Epithelial cell of proximal tubule (primary cell): ENCODE measurements at places on chromosomes 3 and 15.

GRCh38 chr15:58145606-58146005 lies 7.4 kb downstream of the AQP9 start:
- no peak for DNase-seq

- no peak for DNase-seq
Observed at GRCh38 chr3:75687323-75687722, 23.2 kb downstream of the FRG2C start.

GRCh38 chr3:119613201-119613600 lies 15.5 kb downstream of the PLA1A start:
- no peak for DNase-seq

GRCh38 chr15:65783872-65784271 lies 8.2 kb downstream of the DENND4A start:
- DNase-seq: no peak

- DNase-seq: no peak
Observed at GRCh38 chr3:71581457-71582035, 2.0 kb downstream of the FOXP1 start.

- DNase-seq: no peak
Observed at GRCh38 chr3:134312873-134313846, 61.1 kb downstream of the AMOTL2 start.

DNA sequence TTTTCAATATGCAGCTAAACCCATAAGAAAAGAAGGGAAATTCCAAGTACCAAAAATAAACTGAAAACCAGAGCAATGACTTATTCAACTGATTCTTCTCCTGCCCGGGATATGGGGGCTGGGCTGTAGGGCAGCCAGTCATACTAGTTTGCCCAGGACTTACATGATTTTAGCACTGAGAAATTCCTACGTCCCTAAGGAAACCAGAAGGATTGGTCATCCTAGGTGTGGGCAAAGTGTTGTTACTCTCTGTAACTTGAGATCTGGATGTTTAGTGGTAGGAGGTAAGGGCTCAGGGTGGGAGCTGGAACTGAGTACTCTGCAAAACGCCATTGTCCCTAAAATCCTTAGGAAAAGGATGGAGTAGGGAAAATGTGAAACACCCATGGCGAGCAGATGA lies 1.2 kb upstream of the DAZL start:
- DNase-seq: no peak

DNA sequence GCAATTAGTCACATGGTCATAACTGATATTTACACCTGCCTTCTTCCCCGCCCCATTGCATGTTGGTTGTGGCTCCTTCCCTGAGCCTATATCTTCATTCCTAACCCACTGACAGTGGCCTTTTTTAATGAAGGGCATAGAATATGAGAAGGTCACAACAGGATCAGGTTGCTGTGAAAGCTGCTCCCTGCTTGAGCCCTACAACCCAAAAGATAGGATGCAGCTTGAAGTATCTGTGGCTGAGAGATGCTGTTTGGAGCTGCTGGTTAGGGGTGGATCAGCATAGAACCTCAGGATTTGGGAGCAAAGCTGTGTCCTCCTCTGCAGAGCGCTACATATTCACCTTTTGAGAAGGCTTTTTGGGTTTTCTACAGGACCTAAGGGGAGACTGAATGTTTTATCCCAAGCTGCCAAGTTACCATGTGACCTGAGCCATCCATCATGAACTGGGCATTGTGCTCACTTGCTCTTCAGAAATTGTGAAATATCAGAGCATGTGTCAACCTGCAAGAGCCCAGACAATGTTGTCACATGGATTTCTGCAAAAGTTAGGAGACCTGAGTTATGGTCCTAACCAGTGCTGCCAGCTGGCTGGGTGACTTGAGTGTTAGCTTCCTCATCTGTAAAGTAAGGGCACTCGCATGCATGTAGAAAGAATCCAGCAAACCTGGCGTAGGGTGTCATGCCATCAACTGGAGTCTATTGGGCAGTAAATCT lies 49.8 kb upstream of the ARL8B start:
- no peak for DNase-seq
